Fibroblast of lung (primary cell): ENCODE measurements at places on chromosomes 12 and 14. TPM values are rescaled to one million over a fixed set of nuclear protein-coding genes. Genes with fewer than 3 reads are reported as not detected.

SELPLG gene
- total RNA-seq: 0.51 and 1.5 TPM in 2 replicates

MYF6 gene
- under 0.01 TPM in 1 of 2 replicates, not detected in the other for total RNA-seq

CCDC175 gene
- not detected in 2 replicates for total RNA-seq

MNAT1 gene
- 33.6 and 48.2 TPM in 2 replicates for total RNA-seq

PPM1A gene
- 21.8 and 25.9 TPM in 2 replicates for total RNA-seq

SLC25A47 gene
- total RNA-seq: under 0.01 TPM in 1 of 2 replicates, not detected in the other

MUCL1 gene
- total RNA-seq: not detected in 2 replicates

WNT5B gene
- total RNA-seq: 40.3 and 105 TPM in 2 replicates

GUCY2C gene
- not detected in 2 replicates for total RNA-seq

LMO3 gene
- under 0.01 and 0.50 TPM in 2 replicates for total RNA-seq

KRT83 gene
- not detected in 2 replicates for total RNA-seq

L3HYPDH gene
- 39.8 and 50.4 TPM in 2 replicates for total RNA-seq

AVPR1A gene
- total RNA-seq: not detected in 2 replicates

KCNH5 gene
- total RNA-seq: 0.83 and 1.0 TPM in 2 replicates

FBXO21 gene
- total RNA-seq: 81.3 and 115 TPM in 2 replicates

BATF gene
- 0.50 and 0.51 TPM in 2 replicates for total RNA-seq

KRT71 gene
- total RNA-seq: not detected in 2 replicates

COX8C gene
- 0.33 TPM in 1 of 2 replicates, not detected in the other for total RNA-seq

IAPP gene
- not detected in 2 replicates for total RNA-seq
